ENCODE measurements at places on chromosomes 3 and 15.
A peak's percentile ranks its signal among the peaks of the same experiment; 100 is the strongest.

- no peak for ATAC-seq
Observed at GRCh38 chr15:39578851-39579486, 1.9 kb upstream of the THBS1 start.

DNA sequence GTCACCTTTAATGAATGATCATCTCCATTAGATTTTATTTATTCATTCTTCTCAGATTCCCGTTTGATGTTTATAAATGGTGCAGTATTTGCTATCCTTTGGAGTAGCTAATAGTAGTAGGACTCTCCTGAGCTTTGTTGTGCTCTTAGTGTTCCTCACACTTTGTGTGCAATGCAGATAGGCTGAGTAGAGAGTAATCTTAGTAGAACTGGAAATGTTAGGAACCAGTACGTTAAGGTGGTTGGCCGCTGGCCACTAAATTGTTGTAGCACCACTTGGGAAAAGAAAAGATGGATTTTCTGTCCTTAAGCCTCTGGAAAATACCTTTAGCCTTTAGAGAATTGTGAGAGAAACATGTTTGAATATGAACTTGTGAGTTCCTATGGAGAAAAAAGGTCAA lies 19.9 kb upstream of the EBLN2 start:
- ATAC-seq, result no peak

DNA sequence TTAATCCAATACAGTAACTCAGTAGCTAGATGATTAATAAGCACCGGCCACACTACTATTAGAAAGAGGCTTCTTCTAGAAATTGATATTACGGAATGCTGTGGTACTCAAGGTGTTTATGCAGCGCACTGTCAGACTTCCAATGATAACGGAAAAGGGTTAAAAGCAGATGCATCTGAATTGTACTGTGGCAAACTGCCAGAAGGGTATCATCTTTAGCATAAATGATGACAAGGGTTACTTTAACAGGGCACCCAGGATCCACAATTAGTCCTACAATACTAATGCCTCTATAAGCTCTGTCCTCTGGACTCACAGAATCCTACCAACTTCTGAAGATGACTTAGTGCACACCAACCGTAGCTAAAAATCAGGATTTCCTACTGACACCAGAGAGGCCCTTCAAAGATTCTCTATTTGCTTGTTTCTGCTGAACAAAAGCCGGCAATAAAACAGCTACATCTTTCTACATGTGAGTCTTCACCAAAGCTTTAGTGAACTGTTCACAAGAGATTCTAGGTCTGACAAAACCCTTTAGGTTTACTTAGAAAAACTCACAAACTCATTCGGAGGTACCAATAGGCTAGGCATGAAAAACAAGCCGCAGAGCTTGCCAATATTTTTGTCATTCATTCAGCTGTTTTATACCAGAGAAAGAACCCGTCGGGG lies 7.1 kb downstream of the SATB1 start:
- no peak for ATAC-seq

DNA sequence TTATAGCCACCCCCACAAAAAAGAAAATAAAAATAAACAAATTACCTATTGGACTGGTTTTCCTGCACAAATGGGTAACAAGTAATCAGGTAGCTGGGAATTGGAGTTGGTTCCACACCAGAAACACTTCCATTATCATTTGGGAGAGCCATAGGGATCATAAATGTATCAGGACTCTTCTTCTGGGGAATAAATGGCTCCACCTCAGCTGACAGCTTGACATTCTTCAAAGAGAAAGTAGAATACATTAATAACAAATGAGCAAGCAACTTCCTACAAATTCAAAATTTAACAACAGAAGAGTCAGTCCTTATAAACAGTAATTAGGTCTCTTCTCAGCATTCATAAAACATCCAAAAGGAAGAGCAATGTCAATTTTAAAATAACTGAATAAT lies 8.7 kb downstream of the SECISBP2L start:
- no peak for ATAC-seq

GRCh38 chr15:22959321-22960101 lies 20.7 kb downstream of the CYFIP1 start:
- no peak for ATAC-seq

GRCh38 chr3:41277790-41278465 lies 78.6 kb downstream of the CTNNB1 start:
- no peak for ATAC-seq

DNA sequence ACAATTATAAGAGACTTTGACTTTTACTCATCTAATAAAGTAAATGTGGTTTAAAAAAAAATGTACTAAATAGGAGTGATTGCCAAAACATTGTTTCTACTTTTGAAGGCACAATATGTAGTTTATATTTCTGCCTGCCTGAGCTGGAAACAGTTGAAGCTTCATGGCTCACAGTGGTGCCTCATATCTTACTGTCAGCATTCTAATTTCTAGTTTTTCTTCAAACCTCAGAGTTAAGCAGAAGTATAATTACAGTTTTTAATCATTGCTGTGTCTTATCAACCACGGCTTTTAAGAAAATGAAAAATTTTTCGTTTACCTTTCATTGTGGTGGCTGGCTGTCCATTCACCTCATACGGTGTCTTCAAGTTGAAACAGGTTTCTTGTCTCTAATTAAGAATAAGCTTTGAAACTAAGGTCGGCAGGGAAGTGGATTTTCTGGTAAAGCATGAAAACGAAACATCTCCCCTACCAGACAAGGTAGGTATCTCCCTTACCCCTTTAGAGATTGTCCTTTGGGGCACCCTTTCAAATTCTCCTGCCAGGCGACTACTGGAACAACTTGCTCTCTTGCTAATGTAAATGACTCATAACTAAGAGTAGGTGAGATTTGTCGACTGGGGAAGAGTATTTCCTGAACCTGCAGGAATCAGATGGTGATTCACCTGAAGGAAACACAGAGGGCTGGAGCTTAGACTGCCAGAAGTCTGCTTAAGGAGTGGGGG lies at the start of gene GPR87:
GPR87 (minus strand) TSS at position 554 of the 725 bp plus-strand sequence. CDS start 16,720 bp downstream, outside the sequence.
- peak; percentile 84 for ATAC-seq

- peak; percentile 20 for ATAC-seq
Observed at GRCh38 chr15:31346367-31347066, 19.9 kb downstream of the KLF13 start.

GRCh38 chr3:109316162-109316730 lies at the start of gene DPPA2:
TSS of gene DPPA2 (minus strand) at chr3:109316517. CDS start at chr3:109314542, 1,975 bp downstream.
- no peak for ATAC-seq

GRCh38 chr3:186772701-186773417 lies 10.5 kb upstream of the EIF4A2 start:
- peak; percentile 98 for ATAC-seq

DNA sequence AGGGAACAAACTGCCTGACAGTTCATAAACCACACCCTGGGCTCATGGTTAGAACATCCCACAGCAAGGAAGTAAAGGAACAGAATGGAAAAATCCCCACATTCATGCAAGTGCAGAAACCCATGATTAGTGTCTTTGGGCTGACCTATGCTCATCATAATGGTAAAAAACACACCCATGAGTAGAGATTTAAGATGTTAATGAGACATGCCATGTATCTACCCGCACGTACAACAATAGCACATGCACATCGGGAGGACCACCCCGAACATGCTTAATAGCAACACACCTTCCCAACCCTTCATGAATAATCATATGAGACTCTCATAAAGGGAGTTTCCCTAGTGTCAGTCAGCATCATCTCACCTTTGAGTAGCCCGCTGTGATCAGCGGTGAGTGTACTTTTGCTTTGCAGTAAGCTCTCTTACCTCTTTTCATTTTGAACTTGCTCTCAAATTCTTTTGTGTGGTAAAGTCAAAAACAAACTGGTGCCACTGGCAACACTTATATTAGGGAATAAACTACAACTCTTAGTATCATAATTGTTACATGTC lies 23.2 kb downstream of the ZBED2 start:
- ATAC-seq, result peak; percentile 100

DNA sequence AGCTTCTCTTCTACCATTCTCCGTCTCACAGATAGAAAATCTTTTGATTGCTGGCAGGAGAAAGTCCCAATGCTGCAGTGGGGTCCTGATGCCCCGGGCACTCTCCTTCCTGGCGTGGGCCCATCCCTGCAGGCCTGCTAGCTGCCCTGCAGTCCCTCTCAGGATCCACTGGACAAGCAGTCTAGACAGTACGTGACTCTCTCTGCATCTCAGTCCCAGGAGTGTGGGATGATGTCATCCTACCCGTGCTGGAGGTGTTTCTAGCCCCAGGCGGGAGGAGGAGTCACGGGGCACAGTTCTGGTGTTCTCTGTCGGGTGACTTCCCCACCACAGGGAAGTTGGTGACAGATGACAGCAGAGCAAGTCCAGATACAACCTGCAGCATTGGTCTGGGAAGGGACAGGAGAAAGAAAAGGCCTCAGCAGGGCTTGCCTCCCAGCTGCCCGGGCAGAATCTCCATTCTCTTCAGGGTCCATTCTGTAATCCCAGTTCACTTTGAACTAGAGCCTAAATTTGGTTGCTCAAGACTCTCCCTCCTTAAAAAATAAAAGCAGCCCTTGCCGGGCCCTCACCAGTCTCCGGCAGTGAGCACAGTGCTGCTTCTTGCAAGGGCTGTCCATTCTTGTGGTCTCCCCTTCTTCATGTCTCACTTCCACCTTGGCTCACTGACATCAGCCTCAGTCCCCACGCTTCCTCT lies 30.6 kb downstream of the SLC28A1 start:
- ATAC-seq, result peak; percentile 96

DNA sequence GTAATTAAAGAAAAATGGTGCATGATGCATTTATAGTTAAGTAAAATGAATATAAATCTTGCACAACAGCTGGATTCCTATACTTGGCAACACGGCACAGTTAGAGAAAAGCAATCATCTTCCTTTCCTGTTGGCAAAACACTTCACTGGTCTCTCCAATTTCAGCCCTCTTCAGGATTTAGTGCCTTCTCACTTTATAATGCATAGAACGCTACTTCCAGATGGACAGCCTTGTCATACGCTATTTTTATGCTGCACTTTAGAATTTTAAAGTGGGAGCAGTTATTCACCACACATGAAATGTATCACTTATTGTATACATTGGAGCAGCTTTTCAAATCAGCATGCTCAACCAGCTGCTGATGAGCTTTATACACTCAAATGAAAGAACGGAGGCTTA lies 194.4 kb upstream of the GBE1 start:
- no peak for ATAC-seq

DNA sequence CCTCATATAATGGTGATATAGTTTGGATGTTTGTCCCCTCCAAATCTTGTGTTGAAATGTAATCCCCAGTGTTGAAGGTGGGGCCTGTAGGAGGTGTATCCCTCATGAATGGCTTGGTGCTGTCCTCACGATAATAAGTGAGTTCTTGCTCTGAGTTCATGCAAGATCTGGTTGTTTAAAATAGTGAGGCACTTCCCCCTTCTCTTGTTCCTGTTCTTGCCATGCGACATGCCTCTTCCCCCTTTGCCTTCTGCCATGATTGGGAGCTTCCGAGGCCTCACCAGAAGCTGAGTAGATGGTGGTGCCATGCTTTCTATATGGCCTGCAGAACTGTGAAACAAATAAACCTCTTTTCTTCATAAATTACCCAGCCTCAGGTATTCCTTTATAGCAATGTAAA lies 39.2 kb downstream of the REC114 start:
- ATAC-seq, result no peak

GRCh38 chr3:12708584-12709192 lies 44.8 kb upstream of the RAF1 start:
- no peak for ATAC-seq

- ATAC-seq, result no peak
Observed at GRCh38 chr15:28923726-28924280, 38.0 kb downstream of the APBA2 start.

DNA sequence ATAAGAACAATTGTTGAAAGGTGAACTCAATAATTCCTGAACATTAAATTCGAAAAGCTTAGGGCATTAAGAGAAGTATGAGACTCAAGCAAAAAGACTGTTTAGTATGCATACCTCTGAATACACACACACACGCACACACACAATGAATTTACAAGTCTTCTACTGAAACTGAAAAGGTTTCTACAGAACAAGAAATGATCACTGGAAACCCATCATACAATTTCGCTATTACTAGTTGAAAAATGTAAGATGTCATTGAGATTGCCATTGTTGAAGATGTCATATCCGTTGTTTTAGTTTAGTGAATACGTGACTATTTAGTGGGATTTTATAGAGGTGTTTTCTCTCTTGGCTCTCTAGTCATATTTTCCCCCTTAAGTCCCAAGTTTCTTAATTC lies 106.8 kb downstream of the FOXB1 start:
- peak; percentile 93 for ATAC-seq

- ATAC-seq, result no peak
Observed at GRCh38 chr3:35498506-35499210, 140.7 kb upstream of the ARPP21 start.

- no peak for ATAC-seq
Observed at GRCh38 chr3:66256806-66257205, 36.0 kb downstream of the SLC25A26 start.

DNA sequence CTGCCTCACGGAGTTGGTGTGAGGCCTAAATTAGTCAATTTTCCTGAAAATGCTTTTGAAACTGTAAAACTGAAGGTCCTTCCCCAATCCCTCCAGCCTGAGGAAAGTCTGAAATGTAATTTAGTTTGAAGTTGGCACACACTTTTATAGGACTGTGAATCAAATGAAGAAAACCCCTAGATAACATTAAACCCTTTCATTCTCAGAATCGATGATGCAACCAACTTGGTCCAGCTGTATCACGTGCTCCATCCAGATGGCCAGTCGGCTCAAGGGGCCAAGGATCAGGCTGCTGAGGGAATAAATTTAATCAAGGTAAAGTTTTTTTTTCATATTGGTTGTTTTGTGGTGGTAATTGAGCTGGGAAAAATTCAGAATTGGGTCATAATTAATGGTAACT lies 11.7 kb downstream of the MRPS22 start:
- ATAC-seq, result no peak

DNA sequence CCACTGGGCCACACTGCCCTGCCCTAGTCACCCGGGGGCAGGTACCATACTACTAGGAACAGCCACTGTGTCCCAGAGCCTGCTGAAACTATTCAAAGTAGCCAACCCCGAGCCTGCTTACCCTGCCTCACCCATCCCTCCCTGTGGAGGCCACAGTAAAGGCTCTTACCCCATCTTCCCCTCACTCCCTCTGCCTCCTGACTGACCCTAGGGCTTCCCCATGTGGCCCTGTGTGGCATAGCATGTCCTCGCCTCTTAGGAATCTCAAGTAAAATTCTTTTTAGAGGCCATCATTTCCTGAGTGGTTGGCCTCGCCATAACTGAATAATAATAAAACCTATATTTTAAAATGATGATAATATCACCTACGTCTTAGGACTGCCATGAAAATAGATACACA lies 112.2 kb upstream of the SLC6A11 start:
- ATAC-seq, result no peak

GRCh38 chr3:28743831-28744230 lies 395.2 kb upstream of the AZI2 start:
- ATAC-seq, result no peak

GRCh38 chr3:149199474-149199873 lies 22.2 kb downstream of the CP start:
- ATAC-seq, result no peak

DNA sequence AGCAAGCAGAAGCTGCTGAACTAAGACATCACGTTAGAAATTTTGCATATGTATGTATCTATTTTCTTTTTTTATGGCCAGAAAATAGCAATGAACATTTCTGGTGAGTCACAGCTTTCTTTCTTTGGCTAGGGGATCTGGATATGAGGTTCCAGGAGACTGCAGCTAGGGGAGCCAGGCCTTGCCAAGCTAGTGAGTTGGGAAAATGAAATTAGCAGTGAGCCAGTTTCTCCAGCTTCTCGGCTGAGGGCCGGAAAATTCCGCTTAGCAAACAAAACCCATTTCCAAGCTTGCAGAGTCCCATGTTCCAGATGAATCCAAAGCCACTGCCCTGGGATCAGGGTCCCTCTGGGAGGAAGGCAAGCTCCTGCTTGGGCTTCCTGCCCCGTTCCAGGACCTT lies 137.6 kb downstream of the SRGAP3 start:
- no peak for ATAC-seq

GRCh38 chr3:150035301-150035779 lies 64.6 kb upstream of the PFN2 start:
- no peak for ATAC-seq
